ENCODE measurements at places on chromosomes 11 and 22. TPM values are rescaled to one million over a fixed set of nuclear protein-coding genes. Genes with fewer than 3 reads are reported as not detected.

Gene DERL3
- total RNA-seq, result 0.46 TPM

Gene PGA4
- not detected for total RNA-seq

Gene ANO9
- total RNA-seq, result not detected

Gene HYOU1
- total RNA-seq, result 235 TPM

Gene RCOR2
- total RNA-seq, result 0.65 TPM

Gene ANGPTL5
- not detected for total RNA-seq

Gene GUCY1A2
- under 0.01 TPM for total RNA-seq

Gene CYTH4
- not detected for total RNA-seq

Gene CREB3L1
- 0.32 TPM for total RNA-seq

Gene CATSPERZ
- total RNA-seq, result 0.61 TPM

Gene PIH1D2
- total RNA-seq, result 1.9 TPM

Gene ALKBH8
- total RNA-seq, result 10.4 TPM

Gene TRPC6
- not detected for total RNA-seq

Gene CD248
- total RNA-seq, result 0.65 TPM

Gene SLC22A25
- total RNA-seq, result not detected

Gene GAS2L1
- 16.3 TPM for total RNA-seq

Gene ROBO3
- 17.2 TPM for total RNA-seq

Gene BLID
- total RNA-seq, result 5.5 TPM

Gene RPS6KA4
- total RNA-seq, result 35.3 TPM

Gene OR10A6
- not detected for total RNA-seq

Gene SLC25A18
- total RNA-seq, result not detected

Gene COPB1
- 314 TPM for total RNA-seq

Gene SPA17
- 8.5 TPM for total RNA-seq

Gene UCP3
- total RNA-seq, result 0.32 TPM

Gene C11orf87
- total RNA-seq, result not detected

Gene RBM4B
- total RNA-seq, result 22.9 TPM

Gene CNTF
- 1.8 TPM for total RNA-seq

Gene TIGD3
- not detected for total RNA-seq
